ENCODE measurements at places on chromosomes 7 and 10.

- DNase-seq, result no peak
These were observed 11.1 kb downstream of the STAM start for GRCh38 chr10:17655009-17655408.

- peak; percentile 84 for DNase-seq
These were observed 561 bp downstream of the SHTN1 start for GRCh38 chr10:117004227-117005025.

- DNase-seq, result peak; percentile 19
These were observed 319.7 kb downstream of the PTPRN2 start for GRCh38 chr7:158267742-158268435.

- no peak for DNase-seq
These were observed 20.1 kb upstream of the NMT2 start for GRCh38 chr10:15188603-15189002.

DNA sequence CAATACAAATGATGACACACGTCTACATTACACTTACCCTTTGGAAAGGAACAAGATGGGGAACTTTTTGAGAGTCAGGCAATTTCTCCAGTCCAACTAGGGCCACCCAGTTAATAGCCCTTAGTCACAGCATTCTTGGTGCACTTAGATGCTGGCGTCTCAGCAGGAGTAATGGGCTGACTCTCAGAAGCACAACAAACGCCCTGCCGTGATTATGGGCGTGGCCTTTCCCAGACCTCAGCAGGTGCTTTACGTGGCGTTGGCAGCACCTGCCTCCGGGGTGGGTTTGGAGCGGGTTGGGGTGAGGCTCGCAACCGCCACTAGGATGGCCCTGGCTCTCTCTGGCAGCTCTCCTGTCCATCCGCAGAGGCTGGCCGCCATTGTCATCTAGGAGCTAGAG, 147.6 kb upstream of the SHH start:
- no peak for DNase-seq

- DNase-seq, result peak; percentile 60
These were observed 214.7 kb downstream of the MAD1L1 start for GRCh38 chr7:2017914-2018568.

GRCh38 chr7:104980440-104980839, 33.6 kb upstream of the KMT2E start:
- no peak for DNase-seq

GRCh38 chr10:69835875-69836730, 34.4 kb downstream of the COL13A1 start:
- DNase-seq, result no peak

GRCh38 chr7:73801577-73801976, 29.2 kb upstream of the CLDN4 start:
- DNase-seq, result no peak

GRCh38 chr7:116242178-116242577, 31.8 kb downstream of the TES start:
- no peak for DNase-seq

DNA sequence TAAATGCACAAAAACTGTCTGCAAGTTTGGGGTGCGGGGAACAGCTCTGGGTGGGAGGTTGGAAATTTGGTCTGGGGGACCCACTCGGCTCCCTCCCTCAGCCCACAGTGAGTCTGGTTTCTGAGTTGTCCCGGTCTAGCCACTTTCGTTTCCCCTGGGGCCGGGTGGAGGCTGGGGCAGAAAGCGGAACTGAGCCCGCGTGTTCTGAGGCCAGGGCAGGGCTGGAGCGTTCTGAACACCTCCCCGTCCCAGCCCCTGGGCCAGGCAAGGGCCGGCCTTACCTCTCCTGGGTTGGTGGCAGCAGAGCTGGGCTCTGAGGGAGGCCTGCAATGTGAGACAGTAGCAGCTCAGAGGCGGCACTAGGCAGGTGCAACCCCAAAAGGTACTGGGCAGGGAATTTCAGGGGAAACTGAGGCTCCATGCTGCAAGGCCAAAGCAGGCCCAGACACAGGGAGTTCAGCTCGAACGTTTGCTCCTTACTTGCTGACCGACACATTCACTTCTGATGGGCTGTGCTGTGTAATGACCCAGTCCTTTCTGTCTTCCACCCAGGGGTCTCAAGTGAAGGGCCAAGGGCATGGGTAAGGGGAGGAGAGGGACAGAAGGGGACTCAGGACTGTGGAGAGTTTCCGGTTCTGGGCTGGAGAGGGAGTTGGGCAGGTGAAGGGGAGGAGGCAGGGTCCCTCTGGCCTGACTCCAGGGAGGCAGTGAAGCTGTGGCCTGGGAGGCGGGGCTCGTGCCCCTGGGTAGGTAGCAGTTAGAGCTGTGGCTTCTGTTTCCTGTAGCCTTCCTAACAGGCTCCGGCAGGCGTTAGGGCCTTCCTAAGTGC, 3.0 kb downstream of the IRF5 start:
- no peak for DNase-seq

- no peak for DNase-seq
These were observed 152.5 kb downstream of the LCOR start for GRCh38 chr10:96984541-96985131.

DNA sequence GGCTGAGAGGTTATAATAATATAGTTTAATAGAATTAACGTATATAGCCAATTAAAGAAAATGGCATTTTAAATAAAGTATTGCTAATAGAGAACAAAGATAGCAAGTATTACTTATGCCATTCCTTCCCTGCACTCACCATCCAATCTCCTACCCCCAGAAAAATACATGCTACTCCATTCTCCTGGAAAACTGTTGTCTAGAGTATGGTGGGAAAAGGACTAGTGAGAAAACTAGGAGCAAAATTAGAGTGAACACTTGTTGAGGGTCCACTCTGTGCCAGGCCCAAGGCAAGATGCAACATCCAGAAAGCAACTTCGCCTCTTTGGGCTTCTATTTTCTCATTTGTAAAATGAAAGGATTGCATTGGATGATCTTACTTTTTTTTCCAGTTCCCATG, 149.1 kb downstream of the CPED1 start:
- no peak for DNase-seq

DNA sequence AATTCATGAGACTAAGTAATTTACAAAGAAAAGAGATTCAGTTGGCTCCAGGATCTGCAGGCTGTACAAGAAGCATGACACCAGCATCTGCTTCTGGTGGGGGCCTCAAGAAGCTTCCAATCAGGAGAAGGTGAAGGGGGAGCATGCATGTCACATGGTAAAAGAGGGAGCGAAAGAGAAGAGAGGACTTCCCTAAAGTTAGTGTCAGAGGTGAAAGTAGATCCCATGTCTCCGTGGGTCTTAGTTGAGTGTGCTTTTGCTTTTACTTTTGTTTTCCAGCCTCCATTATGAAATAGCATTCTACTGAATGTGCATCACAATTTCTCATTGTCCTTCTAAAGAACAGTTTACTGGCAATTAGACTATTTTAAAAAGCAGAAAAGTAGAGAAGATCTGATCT, 213.6 kb upstream of the FZD1 start:
- no peak for DNase-seq

DNA sequence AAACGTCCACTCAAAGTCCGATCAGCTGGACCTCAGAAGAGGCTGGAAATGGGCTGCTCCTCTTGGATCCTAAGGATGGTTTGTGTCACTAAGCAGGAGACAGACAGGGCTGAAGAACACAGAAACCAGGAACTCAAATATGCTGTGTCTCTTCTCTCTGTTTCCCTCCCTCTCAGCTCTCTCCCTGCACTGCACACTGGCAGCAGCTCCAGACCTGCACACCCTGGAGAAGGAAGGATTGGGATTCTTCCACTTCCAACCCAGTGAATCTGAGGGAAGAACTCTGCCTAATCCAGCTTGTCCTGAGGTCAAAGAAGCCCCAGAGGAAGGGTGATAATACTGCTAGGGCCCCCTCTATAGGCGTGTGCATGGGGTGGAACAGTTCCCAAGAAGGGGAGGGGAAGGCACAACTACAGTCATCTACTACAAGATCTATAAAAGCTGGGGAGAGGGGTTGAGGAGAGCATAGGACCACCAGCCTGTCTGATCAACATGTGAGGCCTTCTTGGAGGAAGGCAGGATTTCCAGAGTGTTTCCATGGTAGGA, 22.7 kb upstream of the ZCCHC24 start:
- no peak for DNase-seq

GRCh38 chr7:44713141-44713540, 35.5 kb upstream of the ZMIZ2 start:
- no peak for DNase-seq

GRCh38 chr10:132385389-132385667, 11.7 kb upstream of the PWWP2B start:
- no peak for DNase-seq

GRCh38 chr10:453647-454046, 235.8 kb downstream of the DIP2C start:
- no peak for DNase-seq

GRCh38 chr10:101047961-101048892, 13.6 kb upstream of the KAZALD1 start:
- no peak for DNase-seq

GRCh38 chr10:78691301-78692030, 377.3 kb upstream of the ZMIZ1 start:
- no peak for DNase-seq

DNA sequence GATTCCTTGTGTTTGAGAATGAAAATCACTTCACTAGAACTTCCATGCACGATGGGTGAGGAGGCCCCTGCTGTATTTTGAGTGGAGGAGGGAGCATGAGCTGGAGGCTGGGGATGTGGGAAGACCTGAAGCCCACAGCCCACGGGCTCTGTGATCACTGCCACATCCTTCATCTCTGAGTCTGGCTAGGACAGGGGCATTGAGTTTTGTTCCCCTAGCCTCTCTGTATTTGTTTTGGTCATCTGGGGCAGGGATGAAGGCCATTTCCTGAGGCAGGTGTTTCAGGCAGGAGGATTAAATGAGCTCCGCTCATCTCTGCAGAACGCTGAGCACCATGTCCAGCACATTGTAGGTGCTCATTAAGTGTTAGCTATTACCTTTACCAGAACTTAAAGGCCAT, 293.6 kb downstream of the GLRX3 start:
- DNase-seq, result no peak

- no peak for DNase-seq
These were observed 37.3 kb downstream of the TMEM60 start for GRCh38 chr7:77760809-77761453.

GRCh38 chr10:89438525-89438924, 24.2 kb downstream of the IFIT5 start:
- DNase-seq, result no peak

DNA sequence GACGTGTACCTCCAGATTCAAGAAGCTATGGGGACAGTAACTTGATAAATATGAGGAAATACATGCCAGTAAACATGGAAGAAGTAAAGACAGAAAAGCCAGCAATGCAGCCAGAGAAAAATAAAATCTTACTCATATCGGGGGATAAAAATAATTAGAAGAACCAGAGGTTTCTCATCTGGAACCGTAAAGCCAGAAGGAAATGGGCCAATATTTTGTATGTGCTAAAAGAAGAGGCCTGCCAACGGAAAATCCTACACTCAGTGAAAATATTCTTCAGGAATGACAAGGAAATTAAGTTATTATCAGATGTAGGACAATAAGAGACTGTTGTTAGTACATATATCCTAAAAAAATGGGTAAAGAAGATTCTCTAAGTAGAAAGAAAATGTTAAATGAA, 401.2 kb downstream of the CDC14C start:
- no peak for DNase-seq

- DNase-seq, result no peak
These were observed 32.7 kb downstream of the R3HCC1L start for GRCh38 chr10:98167191-98167590.

- peak; percentile 80 for DNase-seq
These were observed 551 bp downstream of the WASL start for GRCh38 chr7:123748171-123748733.

- DNase-seq, result no peak
These were observed 69.0 kb downstream of the SEPTIN7 start for GRCh38 chr7:35869810-35870209.

DNA sequence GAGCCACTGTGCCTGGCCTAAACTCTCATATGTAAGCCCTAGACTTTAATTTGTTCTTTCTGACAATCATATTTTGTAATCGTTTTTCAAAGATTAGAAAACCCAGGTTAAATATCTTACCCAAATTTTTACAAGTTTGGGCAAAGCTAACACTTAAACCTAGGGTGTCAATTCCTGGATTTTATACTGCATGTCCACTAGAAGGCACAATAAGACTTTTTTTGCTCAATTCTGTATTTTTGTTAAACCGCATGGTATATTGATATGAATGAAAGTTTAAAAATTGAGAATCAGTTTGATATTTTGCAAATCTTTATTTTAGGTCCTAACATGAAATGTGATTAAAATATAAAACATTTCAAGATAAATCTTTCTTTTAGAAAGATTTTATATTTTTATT, 29.3 kb downstream of the DYNC2I1 start:
- DNase-seq, result no peak

DNA sequence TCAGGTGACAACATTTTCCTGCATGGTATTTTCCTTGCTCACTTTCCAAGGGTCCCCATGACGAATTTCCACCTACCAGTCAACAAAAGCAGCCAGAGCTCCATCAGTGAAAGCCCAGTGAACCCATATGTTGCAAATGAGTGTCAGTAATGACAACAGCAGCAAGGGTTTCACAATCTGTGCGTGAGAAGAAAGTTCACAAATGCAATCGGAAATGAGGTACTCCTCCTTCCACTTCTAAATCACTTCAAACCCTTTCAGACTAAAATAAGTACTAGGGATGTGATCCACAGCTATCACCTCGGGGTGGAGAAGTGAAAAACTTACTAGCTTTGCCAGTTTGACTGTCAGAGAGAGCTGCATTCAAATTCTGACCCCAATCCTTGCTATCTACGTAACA, 55.6 kb upstream of the BET1 start:
- DNase-seq, result no peak

DNA sequence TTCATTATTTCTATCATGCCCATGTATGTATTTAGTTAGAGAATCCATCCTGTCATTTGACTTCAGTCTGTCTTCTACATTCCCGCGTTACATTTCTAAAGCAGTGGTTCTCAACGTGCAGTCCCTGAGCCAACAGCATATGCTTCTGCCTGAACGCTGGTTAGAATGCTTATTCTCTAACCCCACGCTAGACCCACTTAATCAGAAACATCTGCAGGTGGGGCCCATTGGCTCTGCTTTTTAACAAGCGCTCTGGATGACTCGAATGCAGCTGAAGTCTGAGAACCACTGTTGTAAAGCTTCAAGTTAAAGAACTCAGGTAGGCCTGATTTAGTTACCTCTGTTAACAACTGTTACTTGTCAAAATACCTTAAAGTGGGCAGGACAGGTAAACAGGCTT, 38.2 kb downstream of the NEUROD6 start:
- no peak for DNase-seq

- DNase-seq, result no peak
These were observed 461.3 kb downstream of the PAXIP1 start for GRCh38 chr7:154541606-154542005.

DNA sequence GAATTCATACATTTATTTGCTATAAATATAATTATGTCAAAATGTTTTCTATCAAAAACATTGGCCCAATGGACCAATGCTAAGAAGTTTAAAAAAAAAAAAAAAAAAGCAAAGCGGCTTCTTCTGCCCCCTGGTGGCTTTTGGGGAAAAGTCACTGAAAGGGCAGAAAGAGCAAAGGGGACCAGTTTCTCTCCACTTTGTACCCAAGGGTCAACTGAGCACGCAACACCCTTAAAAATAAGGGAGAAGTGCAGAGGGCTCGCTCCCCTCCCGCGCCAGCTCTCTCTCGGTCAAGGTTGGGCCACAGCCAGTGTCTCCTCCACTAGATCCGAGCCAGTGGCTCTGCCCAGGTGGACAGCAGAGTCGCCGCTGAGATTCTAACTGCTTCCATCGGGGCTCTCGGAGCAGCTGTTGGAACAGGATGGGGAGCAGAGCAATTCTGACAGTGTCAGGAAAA, 136.4 kb upstream of the FGFR2 start:
- DNase-seq, result no peak

GRCh38 chr7:136245327-136246004, 268.3 kb upstream of the MTPN start:
- no peak for DNase-seq

Measured in suprapubic skin (tissue), 4 donors.